Pulmonary artery endothelial cell (primary cell): ENCODE measurements at places on chromosomes 2 and 18.

- no peak for DNase-seq
Observed at GRCh38 chr2:240822280-240822847, 2.3 kb upstream of the KIF1A start.

DNA sequence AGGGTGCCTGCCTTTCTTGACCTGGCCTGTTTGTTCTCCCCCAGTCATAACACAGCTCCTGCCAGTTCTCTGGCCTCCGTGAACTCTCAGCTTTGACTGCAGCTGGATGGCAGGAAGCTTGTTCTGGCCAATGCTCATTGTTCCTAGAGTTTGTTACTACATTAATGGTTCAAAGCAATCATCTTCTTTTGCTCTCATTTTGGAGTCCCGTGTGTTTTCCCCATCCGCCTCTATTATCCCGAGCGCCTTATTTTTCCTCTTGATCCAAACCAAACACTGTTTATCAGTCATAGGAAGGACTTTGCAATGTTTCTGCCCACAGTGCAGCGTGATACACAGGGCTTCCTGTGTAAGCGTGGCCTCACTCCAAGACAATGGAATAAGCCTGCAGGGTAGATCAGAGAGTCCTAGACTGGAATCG lies 184.3 kb upstream of the APCDD1 start:
- peak; percentile 92 for DNase-seq

- DNase-seq, result no peak
Observed at GRCh38 chr2:148582679-148583511, 61.7 kb upstream of the EPC2 start.

GRCh38 chr2:19711470-19712372 lies 190.1 kb downstream of the TTC32 start:
- peak; percentile 97 for DNase-seq

DNA sequence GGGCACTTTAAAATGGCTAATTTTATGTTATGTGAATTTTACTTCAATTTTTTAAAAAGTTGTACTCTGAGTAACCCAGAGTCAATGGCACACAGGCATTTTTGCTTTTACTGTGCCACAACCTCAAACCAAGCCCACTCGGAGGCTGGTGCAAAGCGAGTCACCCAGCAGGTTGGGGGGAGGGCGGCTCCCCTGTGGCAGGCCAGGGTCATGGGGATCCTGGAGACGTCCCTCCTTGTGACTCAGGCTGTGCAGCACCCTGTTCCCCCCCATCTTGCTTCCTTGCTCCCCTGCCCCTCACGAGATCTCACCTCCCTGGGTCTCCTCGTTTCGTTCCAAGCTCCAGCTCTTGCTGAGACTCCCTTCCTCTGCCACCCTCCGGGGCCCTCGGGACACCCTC lies 58.6 kb downstream of the POMC start:
- no peak for DNase-seq

GRCh38 chr18:67733088-67733487 lies 216.6 kb upstream of the DSEL start:
- no peak for DNase-seq

DNA sequence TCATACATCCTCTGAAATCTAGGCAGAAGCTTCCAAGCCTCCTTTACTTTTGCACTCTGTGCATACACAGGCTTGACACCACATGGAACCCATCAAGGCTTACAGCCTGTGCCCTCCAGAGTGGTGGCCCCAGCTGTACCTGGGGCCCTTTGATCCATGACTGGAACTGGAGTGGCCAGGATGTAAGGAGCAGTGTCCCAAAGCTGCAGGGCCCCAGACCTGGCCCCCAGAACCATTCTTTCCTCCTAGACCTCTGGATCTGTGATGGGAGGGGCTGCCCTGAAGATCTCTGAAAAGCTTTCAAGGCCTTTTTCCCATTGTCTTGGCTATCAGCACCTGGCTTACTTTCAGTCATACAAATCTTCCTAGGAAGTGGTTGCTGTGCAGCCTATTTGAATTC lies 63.1 kb upstream of the NOL4 start:
- no peak for DNase-seq

DNA sequence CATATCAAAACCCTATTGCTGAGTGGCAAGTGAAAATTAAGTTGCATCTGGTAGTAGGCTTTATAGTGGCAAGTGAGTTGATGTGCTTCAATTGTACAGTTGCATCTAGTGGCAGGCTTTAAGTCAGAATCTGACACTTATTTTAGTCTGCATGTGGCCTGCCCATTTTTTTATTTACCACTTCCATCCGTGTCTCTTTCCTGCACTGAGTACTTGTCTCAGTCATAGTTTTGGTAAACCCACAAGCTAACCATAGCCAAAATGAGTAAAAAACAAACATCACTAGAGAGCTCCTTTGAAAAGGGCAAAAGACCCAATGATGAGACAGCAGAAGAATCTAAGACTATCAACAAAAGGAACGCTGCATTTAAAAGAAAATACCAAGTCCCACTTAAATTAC lies 96.0 kb upstream of the CRACDL start:
- DNase-seq, result no peak

GRCh38 chr18:10131081-10131459 lies 217.3 kb downstream of the VAPA start:
- no peak for DNase-seq
